Upper lobe of left lung (tissue), 6 donors: ENCODE measurements at places on chromosomes 2 and 18. TPM values are rescaled to one million over a fixed set of nuclear protein-coding genes. Genes with fewer than 3 reads are reported as not detected.

PDCD1 gene
- total RNA-seq = 4.2 TPM

PDE1A gene
- 2.3 TPM for total RNA-seq

- no peak for DNase-seq
Observed at GRCh38 chr2:170739507-170740046, 24.4 kb downstream of the SP5 start.

DNA sequence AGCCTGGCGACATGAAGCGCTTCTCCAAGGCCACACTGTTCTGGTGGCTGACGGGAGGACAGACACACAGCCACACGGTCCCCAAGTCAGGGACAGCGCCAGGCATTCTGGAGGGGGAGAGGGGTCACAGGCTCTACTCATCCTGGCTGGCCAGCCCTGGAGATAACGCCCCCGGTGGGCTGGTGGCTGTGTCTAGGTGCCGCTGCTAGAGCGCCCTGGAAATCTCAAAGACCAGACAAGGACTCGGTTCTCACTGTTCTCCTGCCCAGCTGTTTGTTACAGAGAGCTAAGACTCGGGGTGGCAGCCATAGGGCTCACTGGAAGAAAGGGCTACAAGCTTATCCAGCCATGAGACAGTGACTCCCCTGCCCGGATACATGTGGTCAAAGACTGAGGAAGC, 72.0 kb downstream of the KCNF1 start:
- peak; percentile 42 for DNase-seq

DNA sequence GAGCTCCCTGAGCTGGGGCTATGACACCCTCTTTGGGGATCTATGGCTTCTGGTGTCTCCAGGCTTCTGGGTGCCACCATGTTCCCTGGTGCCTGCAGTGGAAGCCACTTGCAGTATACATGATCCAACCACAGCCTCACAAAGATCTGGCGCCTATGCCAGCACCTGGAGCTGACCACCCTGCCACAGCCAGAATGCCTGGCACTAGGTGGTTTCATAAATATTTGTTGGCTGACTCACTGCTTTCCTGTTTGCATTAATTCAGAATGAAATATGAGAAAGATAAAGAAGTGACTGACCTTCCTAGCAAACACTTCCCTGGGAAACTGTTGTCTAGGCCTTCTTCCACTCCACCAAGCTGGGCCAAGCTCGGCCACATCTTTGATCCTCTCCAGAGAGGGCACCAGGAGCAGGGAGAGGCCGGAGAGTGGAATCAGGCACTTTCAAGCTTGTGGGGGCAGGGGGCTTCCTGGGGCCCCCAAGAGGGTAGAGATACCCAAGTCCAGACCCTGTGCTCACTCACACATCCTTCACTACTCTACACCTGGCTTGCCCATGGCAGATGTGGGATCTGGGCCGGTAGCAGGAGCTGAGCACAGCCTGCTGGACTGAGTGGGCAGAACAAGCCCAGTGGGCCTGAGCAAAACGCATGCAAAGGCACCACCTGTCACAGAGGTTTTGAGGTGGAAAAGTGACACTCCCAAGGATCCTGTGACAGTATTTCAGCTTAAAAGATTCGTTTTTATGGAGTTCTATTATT, 565.7 kb downstream of the SLC4A3 start:
- DNase-seq = peak; percentile 3

- no peak for DNase-seq
Observed at GRCh38 chr2:26974352-26974751, 3.9 kb downstream of the MAPRE3 start.

GRCh38 chr2:217469203-217469810, 533.5 kb downstream of the TNS1 start:
- DNase-seq = no peak

- DNase-seq = no peak
Observed at GRCh38 chr2:8232871-8233270, 449.0 kb upstream of the ID2 start.

GRCh38 chr18:305003-305501, 37.2 kb upstream of the THOC1 start:
- no peak for DNase-seq

DNA sequence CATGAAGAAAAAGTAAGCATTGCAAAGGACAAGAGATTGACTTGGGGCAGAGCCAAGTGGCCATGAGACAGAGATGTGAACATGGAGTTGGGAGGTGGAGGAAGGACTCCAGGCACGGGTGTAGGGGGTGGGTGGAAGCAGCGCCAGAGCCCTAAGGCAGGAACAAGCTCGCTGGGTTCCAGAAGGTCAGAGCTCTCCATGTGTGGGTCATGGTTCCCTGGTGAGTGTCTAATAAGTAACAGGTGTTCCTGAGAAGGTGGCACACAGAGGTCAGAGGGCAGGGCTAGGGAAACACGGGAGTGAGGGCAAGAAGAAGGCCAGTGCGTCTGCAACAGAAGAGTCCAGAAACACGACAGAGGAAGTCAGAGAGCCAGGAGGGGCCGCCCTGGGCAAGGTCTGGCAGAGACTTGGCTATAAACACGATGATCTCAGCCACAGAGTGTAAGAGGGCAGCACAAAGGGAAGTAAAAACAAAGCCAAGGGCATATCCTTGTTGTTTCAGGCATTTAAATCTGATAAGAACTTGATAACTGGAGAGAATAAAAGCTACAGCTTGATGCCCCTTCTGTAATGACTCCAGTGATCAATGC, 260.8 kb downstream of the TGIF1 start:
- DNase-seq = peak; percentile 72

GRCh38 chr2:9914384-9915065, 37.0 kb upstream of the GRHL1 start:
- DNase-seq = no peak

DNA sequence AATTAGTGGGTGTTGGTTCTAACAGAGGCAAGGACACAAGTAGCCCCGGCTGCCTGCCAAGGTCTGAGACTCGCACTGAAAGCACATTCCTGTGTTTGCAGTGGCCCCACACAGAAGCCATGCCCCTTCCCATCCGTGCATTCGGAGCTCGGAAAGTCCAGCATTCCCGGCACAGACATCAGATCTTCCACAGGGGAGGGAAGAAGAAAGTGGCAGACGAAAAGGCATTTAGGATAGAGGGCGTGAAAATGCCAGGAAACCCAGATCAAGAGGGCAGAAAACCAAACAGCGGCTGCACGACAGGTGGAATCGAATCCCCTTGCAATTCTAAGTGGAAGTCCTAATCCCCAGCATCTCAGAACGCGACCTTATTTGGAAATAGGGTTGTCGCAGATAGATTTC, 105.5 kb upstream of the ASB18 start:
- DNase-seq = peak; percentile 76
